ENCODE measurements at places on chromosomes 2 and 18.

DNA sequence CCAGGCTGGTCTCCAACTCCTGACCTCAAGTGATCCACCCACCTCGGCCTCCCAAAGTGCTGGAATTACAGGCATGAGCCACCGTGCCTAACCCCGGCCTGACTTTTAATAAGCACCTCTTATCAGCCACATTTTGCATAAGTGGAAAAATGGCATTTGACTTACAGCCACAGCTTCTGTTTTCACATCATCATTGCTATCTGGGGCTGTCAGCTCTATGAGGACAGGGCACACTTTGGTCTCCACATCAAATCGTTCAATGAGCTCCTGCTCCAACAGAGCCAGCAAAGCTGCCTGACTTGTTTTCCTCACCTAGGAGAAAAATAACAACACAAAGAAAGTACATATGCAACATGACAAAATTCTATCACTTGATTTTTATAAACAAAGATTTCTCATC is 26.4 kb downstream of the PPP4R1 start:
- DNase-seq: no peak

- no peak for DNase-seq
Observed at GRCh38 chr2:165113414-165113813, 90.4 kb downstream of the SCN3A start.

GRCh38 chr2:113291191-113291590 is 12.5 kb upstream of the PAX8 start:
- no peak for DNase-seq

DNA sequence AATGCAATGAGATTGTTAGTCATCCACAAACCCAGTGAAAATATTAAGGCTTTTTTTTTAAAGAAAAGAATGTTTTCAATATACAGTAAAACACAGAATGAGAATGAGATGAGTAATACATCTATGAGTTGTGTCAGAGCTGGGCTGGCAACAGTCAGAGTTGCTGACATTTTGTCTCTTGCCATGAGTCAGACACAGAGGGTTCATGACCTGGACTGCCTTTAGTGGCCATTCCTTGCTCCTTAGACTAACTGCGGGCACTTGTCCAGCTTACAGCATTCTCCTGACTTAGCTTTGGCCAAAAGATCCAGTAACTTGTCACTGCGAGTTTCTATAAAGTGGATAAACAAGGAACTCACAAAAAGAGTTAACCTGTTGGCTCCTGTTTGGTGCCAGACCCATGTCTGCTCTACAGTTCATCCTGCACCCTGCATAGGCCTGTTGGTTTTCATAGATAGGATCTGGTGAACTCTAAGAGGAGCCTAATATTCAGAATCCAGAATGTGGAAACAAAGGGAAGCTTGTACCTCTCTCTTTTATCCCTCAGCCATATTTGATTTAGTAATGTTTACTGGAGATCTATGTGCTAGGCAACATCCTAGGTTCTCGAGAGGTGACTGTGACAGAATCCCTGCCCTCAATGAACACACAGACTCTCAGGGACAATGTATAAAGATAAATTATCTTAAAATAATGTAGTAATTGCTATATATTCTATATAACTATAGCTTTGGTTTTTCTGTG is 391.5 kb upstream of the VWC2L start:
- DNase-seq: no peak

GRCh38 chr2:201794294-201794693 is 12.0 kb upstream of the CDK15 start:
- no peak for DNase-seq

GRCh38 chr18:52319424-52319983 is 20.5 kb upstream of the DCC start:
- DNase-seq: no peak

DNA sequence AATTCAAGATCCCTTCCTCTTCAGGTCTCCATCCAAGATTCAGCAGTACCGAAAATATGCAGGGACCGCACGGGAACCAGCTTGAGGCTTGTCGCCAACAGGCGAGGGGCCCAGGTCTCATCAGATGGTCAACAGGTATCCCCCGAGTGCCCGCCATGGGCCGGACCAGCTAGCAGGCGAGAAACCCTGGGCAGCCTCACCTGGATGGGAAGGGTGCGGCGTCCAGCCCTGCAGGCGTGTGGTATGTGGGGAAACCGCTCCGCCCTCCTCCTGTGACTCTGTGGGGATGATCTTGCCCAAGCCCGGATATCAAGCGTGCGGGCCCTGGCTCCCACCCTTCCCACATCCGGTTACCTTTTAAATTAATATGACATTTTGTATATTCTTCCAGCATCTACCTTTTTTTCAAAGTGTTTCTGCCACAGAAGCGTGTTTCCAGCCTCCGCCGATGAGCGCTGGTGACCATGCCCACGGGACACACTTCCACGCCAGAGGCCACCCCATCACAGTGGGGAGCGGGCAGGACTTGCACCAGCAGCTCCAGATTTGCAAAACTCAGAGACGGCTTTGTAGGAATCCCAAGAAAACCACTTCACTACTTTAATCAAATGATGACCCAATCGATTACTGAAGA is 33.2 kb downstream of the ZNF516 start:
- no peak for DNase-seq

GRCh38 chr18:39647627-39648534 is 2082.3 kb upstream of the CELF4 start:
- DNase-seq: no peak

GRCh38 chr2:88091943-88092342 is 24.3 kb downstream of the SMYD1 start:
- DNase-seq: no peak

DNA sequence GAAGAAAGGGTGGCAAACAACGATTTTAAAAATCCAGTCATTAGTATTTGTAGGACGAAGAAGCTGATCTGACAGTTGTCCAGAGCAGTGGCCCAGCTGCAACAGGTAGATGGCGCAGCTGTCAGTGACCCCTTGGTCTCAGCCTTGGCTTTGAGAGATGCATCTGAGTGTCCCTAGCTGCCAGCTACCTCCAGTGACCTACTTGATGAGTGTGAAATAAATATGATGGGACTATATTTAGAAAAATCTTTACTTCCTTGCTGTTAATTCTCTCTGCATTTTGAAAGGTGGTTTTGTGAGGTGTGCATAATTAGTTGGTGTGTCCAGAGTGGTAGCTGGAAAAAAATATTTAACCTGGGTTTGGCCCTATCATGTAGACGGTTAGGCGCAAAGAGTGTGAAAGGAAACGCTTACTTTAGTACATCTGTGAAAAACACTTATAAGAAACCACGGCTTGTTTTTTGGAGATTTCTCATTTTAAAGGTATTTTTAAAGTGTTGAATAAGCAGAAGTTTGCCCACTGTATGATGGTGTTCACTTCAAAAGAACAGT is 963 bp downstream of the INPP1 start:
- DNase-seq: peak; percentile 51

DNA sequence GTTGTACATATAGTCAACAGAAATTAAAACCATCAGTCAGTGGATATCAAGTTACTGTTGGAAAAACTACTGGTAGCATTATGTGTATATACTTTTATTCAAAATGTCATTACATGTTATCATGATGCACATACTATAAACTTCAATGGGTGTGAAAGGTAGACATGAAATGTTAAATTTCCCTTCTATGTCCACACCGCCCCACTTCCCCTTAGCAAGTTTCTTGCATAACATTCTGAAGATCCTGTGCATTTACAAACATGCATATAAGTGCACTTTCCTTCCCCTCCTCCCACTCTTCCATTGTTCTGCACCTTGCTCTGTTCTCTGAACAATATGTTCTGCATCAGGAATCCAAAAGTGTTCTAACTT is 16.6 kb upstream of the HK2 start:
- no peak for DNase-seq

GRCh38 chr2:240840435-240841060 is 20.5 kb upstream of the KIF1A start:
- DNase-seq: no peak

GRCh38 chr2:13046557-13047165 is 329.9 kb downstream of the TRIB2 start:
- no peak for DNase-seq

- no peak for DNase-seq
Observed at GRCh38 chr2:3463944-3464343, 55.4 kb downstream of the ADI1 start.

GRCh38 chr2:59903994-59904544 is 649.4 kb downstream of the BCL11A start:
- DNase-seq: no peak

DNA sequence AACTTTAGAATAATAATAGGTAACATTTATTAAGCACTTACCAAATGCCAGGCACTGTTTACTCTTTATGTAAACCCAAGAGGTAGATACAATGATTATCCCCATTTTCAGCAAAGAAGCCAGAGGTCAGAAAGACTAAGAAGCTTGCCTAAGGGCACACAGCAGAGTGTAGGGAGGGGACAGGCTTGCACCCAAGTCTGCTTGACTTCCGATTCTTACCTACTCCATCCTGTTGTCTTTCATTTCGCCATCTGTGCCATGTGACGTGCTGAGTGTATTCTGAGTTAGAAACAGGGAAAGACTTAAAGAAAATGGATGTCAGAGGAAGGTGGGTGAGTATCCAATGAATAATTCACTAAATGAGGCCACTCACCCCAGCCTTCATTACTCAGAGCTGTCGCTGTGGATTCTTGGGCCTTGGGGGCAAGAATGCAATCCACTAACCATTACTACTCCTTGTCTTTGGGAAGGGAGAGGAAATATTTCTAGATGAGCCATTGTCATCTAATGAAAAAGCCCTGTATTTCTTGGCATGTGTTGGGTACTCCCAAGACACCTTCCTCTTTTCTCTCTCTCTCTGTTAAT is 76.4 kb upstream of the BCL11A start:
- DNase-seq: no peak

DNA sequence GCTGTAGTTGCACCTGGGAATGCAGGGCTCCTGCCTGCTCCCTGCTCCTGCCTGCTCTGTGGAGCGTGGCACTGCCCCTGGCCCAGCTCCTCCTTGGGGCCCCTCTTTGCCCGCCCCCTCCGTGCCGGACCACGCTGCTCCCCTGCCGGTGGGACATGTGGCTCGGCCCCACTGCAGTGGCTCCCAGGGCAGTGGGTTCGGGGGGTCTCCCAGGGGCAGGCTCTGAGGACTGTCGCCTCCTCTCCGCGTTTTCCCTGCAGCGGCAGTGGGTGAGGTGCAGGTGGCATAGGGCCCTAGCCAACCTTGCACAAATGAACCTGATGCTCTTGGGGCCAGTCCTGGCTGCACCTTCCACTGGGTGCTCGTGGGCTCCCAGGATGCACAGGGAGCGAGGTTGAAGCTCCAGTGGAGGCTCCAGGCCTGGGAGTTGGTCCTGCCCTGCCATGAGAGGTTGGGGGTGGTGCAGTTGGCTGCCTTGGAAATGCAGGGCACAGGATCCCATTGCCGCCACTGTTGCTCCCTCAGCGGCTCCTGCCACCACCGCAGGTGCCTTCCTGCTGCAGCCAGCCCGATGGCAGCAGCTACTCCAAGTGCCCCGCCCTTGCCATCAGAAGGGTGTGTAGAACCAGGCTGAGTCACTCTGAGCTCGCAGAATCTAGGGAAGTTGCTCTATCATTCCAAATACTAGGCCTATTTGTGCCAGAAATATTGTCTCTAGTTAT is 313.1 kb upstream of the SYT4 start:
- DNase-seq: no peak

- no peak for DNase-seq
Observed at GRCh38 chr2:57156231-57156924, 890.2 kb upstream of the VRK2 start.

DNA sequence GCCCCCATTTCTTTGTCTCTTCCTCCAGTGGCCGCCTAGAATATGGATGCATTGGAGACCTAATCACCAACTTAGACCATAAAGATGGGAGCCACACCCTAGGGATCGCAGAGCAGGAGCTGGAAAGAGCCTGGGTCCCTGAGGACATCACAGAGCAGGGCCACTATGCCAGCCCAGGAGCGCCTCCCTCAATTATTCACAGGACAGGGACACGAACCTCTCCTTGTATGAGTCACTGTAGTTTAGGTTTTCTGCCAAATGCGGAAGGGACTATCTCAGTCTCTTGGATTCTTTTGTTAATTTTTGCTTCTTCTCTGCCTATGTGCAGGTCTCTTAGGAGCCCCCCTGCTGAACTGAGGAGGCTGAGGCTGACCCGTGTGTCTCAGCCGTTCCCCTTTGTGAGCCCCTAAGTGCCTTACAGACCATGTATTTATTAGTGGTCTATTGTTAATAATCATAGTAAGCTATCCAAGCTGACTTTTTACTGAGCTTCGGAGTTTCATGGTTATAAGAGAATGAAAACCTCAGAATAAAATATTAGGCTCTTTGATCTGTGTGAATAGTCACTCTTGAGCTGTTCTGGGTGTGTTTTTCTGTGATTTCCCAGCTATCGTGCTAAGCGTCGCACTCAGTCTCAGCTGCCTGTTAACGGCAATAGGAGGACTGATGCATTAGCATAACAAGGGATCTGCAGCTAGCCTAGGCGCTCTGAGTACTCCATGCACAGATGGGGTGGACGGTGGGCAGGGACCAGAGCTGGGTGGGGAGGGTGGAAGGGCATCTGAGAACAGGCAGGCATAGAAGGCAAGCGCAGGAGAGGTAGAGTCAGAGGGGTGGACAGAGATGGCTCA is 12.7 kb upstream of the PTPN4 start:
- DNase-seq: no peak

GRCh38 chr2:26550276-26551015 is 72.5 kb upstream of the OTOF start:
- DNase-seq: no peak

DNA sequence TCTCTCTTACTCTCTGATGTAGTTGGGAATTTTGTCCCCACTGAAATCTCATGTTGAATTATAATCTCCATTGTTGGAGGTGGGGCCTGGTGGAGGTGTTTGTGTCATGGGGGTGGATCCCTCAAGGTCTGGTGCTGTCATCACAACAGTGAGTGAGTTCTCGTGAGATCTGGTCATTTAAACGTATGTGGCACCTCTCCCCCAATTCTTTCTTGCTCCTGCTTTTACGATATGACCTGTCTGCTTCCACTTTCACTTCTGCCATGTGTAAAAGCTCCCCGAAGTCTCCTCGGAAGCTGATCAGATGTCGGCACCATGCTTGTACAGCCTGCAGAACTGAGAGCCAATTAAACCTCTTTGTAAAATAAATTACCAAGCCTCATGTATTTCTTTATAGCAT is 337.8 kb upstream of the CDH2 start:
- no peak for DNase-seq

- no peak for DNase-seq
Observed at GRCh38 chr18:3151399-3152264, 68.1 kb downstream of the MYOM1 start.

DNA sequence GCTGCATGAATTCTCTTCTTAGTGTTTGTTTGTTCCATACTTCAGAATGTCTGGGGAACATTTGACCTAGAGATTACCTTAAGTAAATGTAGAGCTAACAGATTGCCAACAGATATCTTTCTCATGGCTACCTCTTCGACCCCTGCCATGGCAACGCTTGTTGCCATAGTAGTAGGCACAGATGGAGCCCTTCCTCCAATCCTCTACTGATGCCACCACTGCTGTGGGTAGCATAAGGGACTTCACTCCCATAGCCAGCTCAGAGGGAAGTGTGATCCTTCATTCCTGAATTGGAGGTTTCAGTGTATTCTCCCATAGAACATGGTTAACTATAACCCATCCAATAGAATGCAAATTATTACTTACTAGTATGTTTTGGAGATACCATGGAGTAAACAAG is 543.6 kb upstream of the NRP2 start:
- DNase-seq: no peak

GRCh38 chr2:211875488-211875887 is 663.1 kb downstream of the ERBB4 start:
- DNase-seq: no peak

GRCh38 chr2:101558740-101559525 is 84.0 kb upstream of the RFX8 start:
- no peak for DNase-seq

GRCh38 chr18:6146307-6146661 is 251.0 kb upstream of the TMEM200C start:
- no peak for DNase-seq

GRCh38 chr2:118539290-118539689 is 308.2 kb downstream of the EN1 start:
- no peak for DNase-seq

All from activated CD8-positive, alpha-beta memory T cell treated with anti-CD3 and anti-CD28 coated beads, Interleukin-2, amount 10 ng/mL, durations not matched to agents 7 days and 5 days (primary cell).